Glomerular endothelial cell (primary cell): ENCODE measurements at places on chromosomes 2 and 18. TPM values are rescaled to one million over a fixed set of nuclear protein-coding genes. Genes with fewer than 3 reads are reported as not detected.

DNA sequence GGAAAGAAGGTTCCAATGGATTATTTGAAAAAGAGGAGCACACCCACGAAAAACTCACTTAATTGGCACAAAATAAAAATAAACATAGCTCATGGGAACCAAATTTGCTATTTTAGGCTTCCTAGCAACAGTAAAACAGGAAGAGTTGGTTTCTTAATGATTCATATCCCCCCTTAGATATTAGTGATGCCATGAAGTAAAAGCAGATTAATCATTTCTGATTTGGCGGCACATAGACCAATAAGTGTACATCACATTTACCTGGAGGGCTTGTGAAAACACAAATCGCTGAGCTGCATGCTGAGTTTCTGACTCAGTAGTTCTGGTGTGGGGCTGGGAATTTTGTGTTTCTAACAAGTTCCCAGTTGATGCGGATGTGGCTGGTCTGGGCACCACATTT is 260.4 kb downstream of the SLC4A3 start:
- no peak for DNase-seq

GRCh38 chr2:20429528-20429927 is 17.3 kb upstream of the RHOB start:
- no peak for DNase-seq

DNA sequence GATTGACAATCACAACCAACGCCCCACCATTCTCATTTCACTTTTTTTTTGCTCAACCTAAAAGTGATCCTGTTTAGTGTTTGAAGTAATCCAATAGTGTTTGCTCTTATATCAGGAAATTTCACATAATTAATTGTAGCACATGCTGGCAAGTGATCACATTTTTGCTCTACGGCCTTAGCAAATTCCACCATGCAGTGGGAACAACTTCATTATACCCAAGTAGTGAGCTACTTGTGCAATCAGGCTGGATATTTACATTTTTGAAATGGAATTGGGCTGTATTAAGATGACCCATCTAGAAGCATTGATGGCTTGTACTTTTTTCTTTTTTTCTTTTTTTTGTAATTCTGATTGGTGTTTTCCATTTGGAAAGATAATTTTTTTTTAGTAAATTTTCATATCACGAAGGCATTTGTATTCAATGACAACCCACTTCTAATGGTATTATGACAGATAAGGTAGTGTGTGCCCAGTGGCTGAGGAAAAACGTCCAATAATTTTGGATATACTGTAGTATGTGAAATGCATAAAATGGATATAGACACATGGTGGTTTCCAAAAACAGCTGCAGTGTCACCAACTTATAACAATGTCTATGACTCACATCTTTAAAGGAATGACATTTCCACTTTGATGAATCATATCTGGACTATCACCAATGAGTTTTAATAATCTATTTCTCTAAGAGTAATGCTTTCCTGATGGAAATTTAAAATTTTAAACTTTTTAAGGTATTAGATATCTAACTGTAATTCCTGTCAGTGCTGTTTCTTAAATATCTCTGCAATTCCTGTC is 130.6 kb downstream of the COL6A3 start:
- DNase-seq: no peak

GRCh38 chr2:37343537-37344434 is 644 bp upstream of the QPCT start:
- DNase-seq: no peak

- no peak for DNase-seq
Measured at GRCh38 chr2:42714686-42715085, 49.2 kb downstream of the OXER1 start.

DNA sequence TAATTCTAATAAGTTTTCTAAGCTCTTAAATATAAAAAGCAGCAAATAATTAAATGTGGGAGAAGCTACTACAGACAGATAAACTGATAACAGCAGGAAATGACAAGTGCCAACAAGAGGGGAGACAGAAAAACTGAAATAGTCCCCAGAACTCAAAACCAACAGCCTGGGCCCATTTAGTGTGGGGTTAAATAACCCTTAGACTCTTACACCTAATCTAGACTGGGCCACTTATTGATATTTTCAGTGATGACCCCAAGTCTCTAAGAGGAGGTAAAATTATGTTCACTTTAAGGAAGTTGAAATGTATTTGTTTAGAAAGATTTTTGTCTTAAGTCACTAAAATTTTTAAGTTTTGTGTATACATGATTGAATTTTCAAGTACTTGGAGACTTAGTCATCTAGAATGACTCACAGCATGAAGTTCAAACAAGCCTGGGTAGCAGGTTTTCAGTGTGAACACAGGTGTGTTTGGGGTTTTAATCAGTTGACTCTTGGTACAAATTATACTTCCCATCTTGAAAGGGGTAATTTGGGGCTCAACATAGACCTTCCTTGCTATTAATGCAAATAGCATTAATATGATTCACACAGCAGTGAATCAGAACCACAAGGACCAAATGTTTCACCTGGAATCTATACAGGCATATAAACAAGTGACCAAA is 54.9 kb upstream of the MYO3B start:
- no peak for DNase-seq

Gene HOXD10
- 1.3 and 2.0 TPM in 2 replicates for total RNA-seq

Gene SLC30A3
- 5.9 and 6.5 TPM in 2 replicates for total RNA-seq
